Stimulated activated CD4-positive, alpha-beta T cell treated with anti-CD3 and anti-CD28 coated beads, Interleukin-4, amount 100 ng/mL, for 1 hour (primary cell): ENCODE measurements at places on chromosomes 7 and 10.

DNA sequence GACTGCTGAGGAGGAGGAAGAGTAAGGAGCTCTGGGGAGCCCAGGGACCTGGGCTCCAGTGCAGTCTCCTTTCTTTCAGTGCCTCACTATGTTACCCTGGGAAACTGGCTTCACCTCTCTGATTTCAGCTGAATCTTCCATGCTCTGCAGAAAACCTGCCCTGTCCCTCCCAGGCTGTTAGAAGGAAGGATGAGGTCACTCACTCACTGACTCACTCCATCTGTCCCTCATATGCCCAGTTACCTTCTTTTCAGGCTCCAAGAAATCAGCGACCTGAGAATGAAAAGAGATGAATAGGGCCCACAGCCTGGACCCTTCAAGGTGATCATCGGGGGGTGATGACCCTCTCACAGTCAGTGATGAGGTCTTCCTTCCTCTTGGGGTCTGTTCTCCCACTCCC, 481 bp downstream of the SFTPA2 start:
- no peak for DNase-seq

DNA sequence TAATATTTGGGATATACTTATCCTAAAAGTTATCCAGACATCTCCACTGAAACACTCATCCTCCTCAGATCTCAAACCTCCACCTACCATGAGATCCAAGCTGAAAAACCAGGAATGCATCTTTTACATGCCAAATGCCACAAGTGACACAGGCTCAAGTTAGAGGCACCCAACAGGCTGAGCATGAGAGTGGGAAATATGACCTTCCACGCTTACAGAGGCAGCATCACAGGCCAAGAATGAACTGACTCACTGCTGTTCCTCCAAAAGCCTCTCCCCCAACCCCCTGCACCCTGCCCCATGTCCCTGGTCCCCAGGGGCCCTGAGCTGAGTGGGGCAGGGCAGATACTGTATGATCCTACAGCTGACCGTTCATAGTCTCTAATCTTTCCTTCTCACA, 4.8 kb upstream of the MTPAP start:
- no peak for DNase-seq

GRCh38 chr10:80090121-80090520, 11.7 kb downstream of the TMEM254 start:
- no peak for DNase-seq

- no peak for DNase-seq
Observed at GRCh38 chr7:97857544-97857943, 14.7 kb downstream of the ASNS start.

GRCh38 chr10:106107706-106108105, 1056.8 kb downstream of the SORCS1 start:
- DNase-seq: no peak

GRCh38 chr7:24504836-24505235, 68.4 kb upstream of the PALS2 start:
- no peak for DNase-seq

DNA sequence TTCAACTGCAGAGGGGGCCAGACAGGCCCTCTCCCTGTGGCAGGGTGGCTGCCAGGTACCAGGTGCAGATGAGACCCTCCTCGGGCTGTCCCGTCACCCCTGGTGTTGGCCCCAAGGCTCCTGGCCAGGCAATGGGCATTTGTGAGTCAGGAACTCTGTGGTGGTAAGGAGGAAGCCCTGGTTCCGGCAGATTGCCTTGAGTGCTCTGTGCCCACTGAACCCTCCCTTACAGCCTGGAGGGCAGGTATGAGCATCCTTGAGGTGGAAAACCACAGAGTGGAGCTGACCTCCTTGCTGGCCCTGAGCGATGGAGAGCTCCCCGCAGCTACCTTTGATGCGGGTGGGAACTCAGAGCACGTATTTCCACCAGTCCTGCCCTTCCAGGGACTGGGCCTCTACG, 2.0 kb downstream of the PAOX start:
- no peak for DNase-seq

- no peak for DNase-seq
Observed at GRCh38 chr7:17486835-17487234, 188.4 kb downstream of the AHR start.
